ENCODE measurements at places on chromosomes 1 and 21.

DNA sequence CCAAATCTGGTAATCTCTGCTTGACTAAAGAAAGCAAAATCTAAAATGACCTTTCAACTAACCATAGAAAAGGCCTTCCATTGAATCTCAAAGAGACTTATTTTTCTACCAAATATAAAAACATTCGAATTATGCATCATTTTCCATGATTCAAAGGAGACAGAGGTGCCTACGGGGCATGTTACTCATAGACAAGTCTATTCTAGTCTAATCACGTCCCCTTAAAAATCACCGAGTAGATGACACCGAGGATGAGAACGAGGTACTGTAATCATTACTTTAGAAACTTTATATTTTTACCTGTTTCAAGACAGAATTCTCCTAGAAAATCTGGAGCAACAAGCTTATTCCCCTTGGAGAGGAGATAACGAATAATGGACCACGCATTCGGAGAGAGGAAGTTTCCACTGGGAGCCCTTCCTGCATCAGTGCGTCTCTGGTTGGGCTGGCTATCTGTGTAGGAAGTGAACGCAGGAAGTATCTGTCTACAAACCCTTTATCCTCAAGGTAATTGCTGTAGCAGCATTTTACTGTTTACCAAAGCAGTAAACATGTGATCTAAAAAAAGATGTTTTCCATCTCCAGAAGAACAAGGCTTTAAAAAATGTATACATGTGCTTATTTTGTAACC lies 9.5 kb downstream of the ERG start:
- DNase-seq: no peak

DNA sequence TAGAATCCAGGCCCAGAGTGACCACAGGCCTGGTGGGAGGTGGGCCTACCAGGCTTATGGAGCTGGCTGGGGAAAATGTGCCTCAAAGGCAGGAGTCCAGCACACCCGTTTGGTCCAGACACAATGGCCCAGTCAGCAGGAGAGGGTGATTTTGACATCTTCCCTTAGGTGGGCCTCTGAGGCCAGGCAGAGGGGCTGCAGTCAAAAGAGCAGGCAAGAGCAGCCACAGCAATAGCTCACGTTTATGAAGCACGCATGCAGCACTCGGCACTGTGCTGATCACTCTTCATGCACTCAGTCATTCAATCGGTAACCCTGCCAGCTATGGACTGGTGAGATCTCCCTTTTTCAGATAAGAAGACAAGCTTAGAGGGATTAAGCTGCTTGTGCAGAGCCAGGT lies 146.8 kb downstream of the LRIG2 start:
- no peak for DNase-seq

DNA sequence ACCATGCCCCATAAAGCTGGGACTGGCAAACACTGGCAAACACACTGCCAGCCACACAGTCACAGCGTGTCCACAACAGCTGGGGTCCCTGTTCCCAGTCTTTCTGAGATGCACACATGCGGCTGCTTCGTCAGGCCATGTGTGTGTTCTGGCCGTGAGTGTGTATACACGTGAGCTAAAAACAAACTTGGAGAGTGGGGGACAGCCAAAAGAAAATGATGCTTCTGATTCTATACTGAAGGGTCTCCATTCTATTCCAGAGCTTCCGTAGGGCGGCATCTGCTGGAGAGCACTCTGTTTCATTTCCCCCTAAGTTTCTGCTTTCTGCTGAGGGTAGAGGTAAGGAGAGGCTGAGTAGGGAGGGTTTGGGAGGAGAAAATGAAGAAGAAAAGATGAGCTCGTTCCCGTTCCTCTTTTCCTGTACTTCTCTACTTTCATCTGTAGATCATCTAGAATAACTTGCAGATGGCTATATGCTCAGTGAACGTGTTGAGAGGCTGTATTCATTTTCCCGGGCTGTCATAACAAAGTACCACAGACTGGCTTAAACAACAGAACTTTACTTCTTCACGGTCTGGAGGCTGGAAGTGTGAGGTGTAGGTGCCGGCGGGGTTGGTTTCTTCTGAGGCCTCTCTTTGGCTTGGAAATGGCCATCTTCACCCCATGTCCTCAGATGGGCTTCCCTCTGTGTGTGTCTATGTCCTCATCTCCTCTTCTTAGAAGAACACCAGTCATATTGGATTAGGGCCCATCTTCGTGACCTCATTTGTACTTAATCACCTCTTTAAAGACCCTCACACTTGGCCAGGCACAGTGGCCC lies 151.6 kb downstream of the TOMM20 start:
- DNase-seq: no peak

DNA sequence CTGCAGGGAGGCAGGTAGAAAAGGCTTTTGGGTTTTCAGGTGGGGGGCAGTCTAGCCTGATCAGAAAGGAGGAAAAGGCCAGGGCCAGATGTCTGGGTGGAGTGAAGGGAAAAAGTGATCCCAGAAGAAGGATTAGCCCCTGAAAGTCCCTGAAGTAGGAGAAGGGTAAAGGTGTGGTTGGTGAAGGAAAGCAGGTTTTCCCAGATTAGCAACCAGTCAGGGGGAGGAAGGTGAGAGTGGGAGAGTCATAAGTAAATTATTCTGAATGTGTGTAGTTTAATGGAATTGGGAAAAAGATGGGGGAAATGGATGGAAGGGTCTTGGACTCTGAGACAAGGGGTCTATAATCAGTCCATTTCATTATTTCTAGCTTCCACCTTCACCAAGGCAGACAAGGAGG lies 647 bp upstream of the SPRR1A start:
- no peak for DNase-seq

- no peak for DNase-seq
Measured at GRCh38 chr1:35047188-35047858, 15.6 kb upstream of the ZMYM6 start.

DNA sequence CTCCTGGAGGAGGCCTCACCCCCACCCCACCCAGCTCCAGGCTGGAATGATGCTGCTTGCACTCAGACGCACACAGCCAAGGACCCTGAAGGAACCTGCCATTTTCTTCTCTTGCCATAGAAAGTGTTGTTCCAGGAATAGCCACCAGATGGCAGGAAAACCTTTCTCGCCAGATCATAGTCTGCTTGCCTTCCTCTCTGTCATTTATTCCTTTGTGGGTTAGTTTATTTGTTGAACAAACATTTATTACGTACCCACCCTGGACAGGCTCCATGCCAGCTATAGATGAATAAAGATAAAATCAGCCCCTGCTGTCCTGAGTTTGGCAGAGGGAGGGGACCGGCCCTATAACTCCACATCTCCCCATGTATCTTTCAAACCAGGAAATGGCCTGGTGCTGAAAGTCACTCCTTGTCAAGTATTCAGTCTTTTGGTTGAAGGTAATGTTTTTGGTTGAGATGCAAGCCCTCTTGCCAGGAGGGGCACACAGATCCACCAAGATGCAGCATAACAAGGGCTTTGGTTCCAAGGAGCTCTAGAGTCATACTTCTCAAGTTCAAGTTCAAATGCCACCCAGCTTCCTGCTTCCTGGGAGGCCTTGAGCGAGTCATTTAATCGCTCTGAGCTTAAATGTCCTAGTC lies 7.0 kb upstream of the KCNC4 start:
- DNase-seq: peak; percentile 36

GRCh38 chr1:3181956-3182355 lies 113.0 kb downstream of the PRDM16 start:
- DNase-seq: no peak

DNA sequence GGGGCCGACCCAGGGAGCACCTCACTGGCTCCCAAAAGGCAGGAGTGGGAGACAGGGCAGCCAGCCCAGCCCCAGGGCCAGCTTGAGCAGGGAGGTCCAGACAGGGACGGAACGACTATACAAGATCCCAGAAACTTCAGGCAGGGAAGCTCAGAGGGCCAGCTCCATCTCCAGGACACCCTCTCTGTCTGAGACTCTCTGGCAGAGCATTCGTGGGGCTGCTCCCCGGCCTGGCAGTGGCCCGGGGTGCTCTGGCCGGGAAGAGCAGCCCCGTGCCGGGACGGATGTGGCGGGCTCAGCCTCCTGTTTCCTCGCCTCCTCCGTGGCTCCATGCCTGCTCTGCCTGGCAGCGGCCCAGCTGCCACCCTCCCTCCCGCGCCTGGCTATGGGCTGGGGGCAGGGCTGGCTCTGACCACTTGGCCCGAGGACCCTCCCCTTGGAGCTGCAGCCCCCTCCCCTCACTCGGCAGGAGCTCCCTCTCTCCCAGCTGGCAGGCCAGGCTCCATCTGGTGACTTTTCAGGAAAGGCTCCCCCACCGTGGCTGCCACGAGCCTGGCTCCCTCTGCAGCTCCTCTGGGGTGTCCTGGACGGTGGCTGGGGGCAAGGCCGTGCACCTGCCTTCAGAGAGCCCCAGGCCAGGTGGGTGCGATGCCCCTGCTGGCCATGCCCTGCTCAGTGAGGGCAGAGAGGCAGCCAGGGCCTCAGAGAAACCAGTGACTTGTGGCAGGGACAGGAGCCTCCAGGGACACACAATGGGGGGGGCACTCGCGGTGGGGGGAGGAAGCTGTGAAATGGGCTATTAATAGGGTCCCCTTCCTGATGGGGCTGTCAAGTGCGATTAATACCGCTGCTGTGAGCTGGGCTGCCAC lies 5.6 kb upstream of the PLCH2 start:
- DNase-seq: no peak

- no peak for DNase-seq
Measured at GRCh38 chr1:94389298-94389697, 28.9 kb upstream of the ABCD3 start.

- DNase-seq: no peak
Measured at GRCh38 chr1:185514311-185514710, 197.3 kb upstream of the IVNS1ABP start.
